ENCODE measurements at places on chromosomes 4 and X. TPM values are rescaled to one million over a fixed set of nuclear protein-coding genes. Genes with fewer than 3 reads are reported as not detected.

The MID2 gene
- total RNA-seq, result 21.8 TPM

The IL1RAPL1 gene
- 9.1 TPM for total RNA-seq

The FREM3 gene
- total RNA-seq, result 0.93 TPM

The NOX1 gene
- 0.33 TPM for total RNA-seq

The SSX4B gene
- not detected for total RNA-seq

The SOD3 gene
- 19.7 TPM for total RNA-seq

The SULT1E1 gene
- total RNA-seq, result 35.0 TPM

The NEUROG2 gene
- total RNA-seq, result 8.2 TPM

The LYAR gene
- total RNA-seq, result 9.5 TPM

The FABP2 gene
- not detected for total RNA-seq

The TRAPPC2 gene
- 43.7 TPM for total RNA-seq

The MMRN1 gene
- 23.6 TPM for total RNA-seq

The TMEM144 gene
- 4.3 TPM for total RNA-seq

The ARSH gene
- total RNA-seq, result not detected

The CCSER1 gene
- total RNA-seq, result 85.6 TPM

The ASMT gene
- total RNA-seq, result 1.2 TPM

The FGG gene
- total RNA-seq, result not detected

The ASB5 gene
- 17.9 TPM for total RNA-seq

The F8A3 gene
- 3.1 TPM for total RNA-seq

The FHDC1 gene
- total RNA-seq, result 9.0 TPM

The OPN1MW gene
- 19.4 TPM for total RNA-seq

The GPR119 gene
- not detected for total RNA-seq

The IGFBP7 gene
- 290 TPM for total RNA-seq

The MAGEB17 gene
- not detected for total RNA-seq

The NLGN3 gene
- total RNA-seq, result 20.5 TPM

The PNCK gene
- 29.3 TPM for total RNA-seq

The DCAF4L1 gene
- total RNA-seq, result 0.16 TPM

The CD38 gene
- total RNA-seq, result 2.5 TPM

The AREG gene
- 0.49 TPM for total RNA-seq

The WDR19 gene
- 103 TPM for total RNA-seq

The MAGEA2B gene
- not detected for total RNA-seq
